ENCODE measurements at places on chromosomes 2 and 18. TPM values are rescaled to one million over a fixed set of nuclear protein-coding genes. Genes with fewer than 3 reads are reported as not detected.
A peak's percentile ranks its signal among the peaks of the same experiment; 100 is the strongest.

DNA sequence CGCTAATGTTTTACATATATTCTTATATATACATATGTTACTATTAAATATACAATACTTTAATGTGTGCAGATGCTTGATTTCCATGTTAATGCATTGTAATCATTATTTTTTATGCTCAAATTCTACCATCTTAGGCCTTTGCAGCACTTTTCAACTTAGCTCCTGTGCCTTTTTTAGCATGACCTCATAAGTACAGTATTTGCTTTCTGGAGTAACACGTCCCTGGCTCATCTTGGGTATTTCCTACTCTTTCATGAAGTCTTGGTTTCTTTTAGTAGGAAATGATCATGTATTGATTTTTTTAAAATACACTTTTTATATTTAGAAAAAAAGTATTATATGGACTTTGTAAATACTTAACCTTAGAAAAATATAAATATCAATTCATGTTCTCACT, 36.5 kb downstream of the CAB39 start:
- DNase-seq = no peak

DNA sequence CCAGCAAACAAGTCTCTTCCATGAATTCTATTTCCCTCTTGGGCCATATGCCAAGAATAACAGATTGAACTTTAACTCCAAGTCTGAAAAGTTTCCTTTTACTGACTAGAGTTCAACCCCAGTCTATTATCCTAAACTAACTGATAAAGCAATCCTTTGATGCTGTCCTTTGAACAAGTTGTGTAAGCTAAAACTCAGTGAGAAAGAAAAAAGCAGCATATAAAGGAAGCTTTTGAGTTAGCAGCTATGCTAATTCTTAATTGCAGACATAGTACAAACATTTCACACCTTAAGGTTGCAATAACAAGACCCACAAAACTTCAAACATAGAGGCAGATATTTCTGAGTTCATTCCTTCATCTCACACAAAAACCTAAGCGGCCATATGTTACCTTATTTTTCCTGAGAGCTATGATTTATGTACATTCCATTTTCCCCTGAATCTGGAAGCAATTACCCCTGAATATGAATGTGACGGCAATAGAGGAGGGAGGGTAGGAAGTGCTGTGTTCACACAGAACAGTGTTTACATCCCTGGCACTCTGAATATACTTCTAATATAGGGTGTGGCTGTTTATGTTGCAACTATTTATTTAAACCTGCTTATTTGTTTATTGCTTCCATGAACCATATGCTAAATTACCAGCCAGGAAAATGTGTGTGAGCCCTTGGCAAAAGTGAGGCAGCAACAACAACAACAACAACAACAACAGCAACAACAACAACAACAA, 180.6 kb downstream of the IRS1 start:
- peak; percentile 15 for DNase-seq

- no peak for DNase-seq
Measured at GRCh38 chr2:72131916-72132841, 15.5 kb downstream of the CYP26B1 start.

GRCh38 chr2:46416280-46416679, 63.1 kb upstream of the TMEM247 start:
- no peak for DNase-seq

- no peak for DNase-seq
Measured at GRCh38 chr2:17793296-17793695, 23.0 kb upstream of the MSGN1 start.

- DNase-seq = no peak
Measured at GRCh38 chr2:174336501-174337336, 2.0 kb downstream of the SP9 start.

GRCh38 chr2:28228434-28228995, 164.1 kb upstream of the FOSL2 start:
- no peak for DNase-seq

- DNase-seq = no peak
Measured at GRCh38 chr18:33755391-33755790, 177.4 kb downstream of the ASXL3 start.

GRCh38 chr2:167697948-167698347, 549.4 kb downstream of the STK39 start:
- DNase-seq = no peak

DNA sequence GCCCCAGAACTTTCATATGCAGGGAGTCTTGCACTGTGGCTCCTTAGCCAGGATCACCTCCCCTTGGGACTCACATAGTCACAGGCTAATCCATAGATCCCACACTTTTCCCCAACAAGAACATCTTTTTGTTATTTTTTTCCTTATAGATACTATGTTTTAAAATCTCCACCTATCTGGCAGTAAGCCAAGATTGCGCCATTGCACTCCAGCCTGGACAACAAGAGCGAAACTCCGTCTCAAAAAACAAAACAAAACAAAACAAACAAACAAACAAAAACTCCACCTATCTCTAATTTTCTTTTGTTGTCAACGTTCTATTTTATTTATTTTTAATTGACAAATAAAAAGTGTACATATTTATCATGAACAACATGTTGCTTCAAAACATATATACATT, 141.7 kb downstream of the PDE11A start:
- DNase-seq = no peak

DNA sequence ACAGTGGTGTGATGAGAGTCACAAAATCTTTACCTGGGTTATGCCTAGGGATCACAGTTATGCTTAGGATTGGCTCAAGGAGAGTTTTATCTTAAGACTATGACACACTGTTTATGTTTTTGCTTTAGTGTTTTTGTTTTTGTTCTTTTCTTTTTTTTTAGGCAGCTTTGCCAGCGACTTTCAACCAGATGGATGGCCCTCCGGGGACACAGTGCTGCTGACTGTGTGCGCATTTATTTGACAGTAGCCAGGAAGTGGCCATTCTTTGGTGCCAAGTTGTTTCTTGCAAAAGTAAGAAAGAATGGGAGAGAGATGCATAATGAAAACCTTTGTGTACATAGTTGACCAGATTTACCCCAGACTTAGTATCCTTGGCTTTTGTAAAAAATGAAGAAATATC, 15.1 kb upstream of the DYNC2LI1 start:
- DNase-seq = peak; percentile 51

- DNase-seq = no peak
Measured at GRCh38 chr2:104547221-104547620, 306.7 kb upstream of the POU3F3 start.

- no peak for DNase-seq
Measured at GRCh38 chr2:73891276-73891901, 1.4 kb upstream of the ACTG2 start.

DNA sequence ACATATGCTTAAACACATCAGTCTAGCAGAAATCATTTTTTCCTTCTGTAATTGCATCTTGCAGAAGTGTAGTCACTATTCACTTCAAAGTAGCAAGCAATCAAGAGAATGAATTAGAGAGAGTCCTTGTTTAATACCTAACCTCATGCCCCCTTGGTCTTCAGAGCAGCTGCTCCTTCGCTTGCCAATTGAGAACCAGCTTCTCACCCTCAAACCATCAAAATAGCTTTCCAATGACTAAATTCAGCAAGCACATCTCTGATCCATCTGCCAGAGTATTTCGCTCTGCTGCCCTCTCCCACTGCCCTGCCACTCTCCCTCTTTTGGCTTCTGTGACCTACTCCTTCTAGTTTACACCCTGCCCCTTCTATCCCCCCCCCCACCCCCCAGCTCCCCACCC, 120.7 kb upstream of the AGAP1 start:
- no peak for DNase-seq

GRCh38 chr18:70956554-70956953, 667.7 kb downstream of the SOCS6 start:
- DNase-seq = no peak

- DNase-seq = no peak
Measured at GRCh38 chr2:223786236-223786635, 51.1 kb downstream of the AP1S3 start.

DNA sequence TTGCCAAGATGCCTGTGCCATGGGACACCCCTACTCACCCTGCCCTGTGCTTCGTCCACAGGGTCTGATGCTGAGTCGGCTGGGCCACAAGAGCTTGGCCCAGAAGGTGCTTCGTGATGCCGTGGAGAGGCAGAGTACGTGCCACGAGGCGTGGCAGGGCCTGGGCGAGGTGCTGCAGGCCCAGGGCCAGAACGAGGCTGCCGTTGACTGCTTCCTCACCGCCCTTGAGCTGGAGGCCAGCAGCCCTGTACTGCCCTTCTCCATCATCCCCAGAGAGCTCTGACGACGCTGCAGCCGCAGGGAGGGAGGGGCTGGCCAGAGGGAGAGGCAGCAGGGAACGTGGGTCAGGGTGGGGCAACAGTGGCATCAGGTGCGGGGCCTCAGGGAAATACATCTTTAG, 81.5 kb downstream of the STPG4 start:
- DNase-seq = no peak

- DNase-seq = no peak
Measured at GRCh38 chr2:203470371-203470770, 64.7 kb downstream of the RAPH1 start.

DNA sequence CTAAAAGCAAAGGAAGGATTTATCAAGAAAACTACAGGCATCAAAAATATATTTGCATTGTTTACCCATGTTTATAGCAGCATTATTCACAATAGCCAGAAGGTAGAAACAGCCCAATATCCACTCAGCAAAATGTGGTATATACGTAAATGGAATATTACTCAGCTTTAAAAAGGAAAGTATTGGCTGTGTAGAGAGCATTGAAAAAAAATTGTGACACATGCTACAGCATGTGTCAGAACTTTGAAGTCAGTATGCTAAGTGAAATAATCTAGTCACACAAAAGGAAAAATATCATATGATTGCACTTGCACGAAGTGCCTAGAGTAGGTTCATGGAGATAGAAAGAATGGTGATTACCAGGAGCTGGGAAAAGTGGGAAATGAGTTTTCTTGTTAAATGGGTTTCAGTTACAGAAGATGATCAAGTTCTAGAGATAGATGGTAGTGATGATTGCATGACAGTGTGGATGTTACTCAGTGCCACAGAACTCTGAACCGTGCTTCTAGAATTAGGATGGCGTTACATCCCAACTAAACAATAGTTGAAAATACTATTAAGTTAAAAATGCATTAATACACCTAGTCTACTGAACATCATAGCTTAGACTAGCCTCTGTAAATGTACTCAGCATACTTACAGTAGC, 20.1 kb downstream of the ANKRD12 start:
- no peak for DNase-seq

GRCh38 chr2:18473241-18474181, 86.9 kb downstream of the RDH14 start:
- peak; percentile 17 for DNase-seq

- DNase-seq = peak; percentile 36
Measured at GRCh38 chr2:233761040-233761769, 1.1 kb downstream of the UGT1A1 start.

- DNase-seq = no peak
Measured at GRCh38 chr2:157922815-157923214, 46.7 kb upstream of the ACVR1 start.

DNA sequence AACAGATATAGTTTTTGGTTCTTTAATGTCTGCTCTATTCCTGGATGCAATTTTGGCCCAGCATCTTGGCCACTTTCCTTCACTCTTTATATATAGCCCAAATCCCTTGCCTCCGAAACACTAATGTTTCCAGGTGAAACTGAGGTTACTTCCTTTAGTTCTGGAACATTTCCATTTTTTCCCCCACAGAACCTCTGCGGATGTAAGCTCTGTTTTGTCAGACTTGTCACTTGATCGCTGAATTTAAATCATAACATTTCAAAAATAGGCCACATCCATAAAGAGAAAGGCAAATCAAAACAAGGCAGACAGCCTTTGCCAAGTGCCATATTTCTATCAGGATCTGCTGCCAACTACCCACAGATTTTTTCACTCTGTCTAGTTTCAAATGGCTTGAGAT, 115.1 kb downstream of the ANKRD44 start:
- DNase-seq = no peak

GRCh38 chr2:24359129-24360049, 947 bp downstream of the ITSN2 start:
- no peak for DNase-seq

GRCh38 chr2:100703213-100703612, 116.7 kb upstream of the NPAS2 start:
- DNase-seq = no peak

DNA sequence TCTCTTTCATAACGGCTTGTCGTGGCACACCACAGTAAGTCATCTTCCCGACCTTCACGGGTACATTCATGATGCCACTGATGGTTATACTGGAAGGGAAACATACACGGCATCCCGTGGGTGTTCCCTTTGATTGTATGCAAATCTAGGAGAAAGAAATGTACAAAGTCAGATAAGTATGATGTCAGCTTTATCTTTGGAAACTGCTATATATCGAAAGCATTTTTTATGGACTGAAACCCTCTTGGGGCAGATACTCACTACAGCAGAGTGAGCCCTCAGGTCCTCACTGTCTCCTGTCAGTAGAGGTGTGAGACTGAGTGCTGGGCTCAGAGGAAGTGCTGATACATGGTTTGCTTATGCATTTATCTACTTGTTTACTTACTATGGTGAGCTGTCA, 20.4 kb downstream of the PLA2R1 start:
- DNase-seq = no peak

- DNase-seq = no peak
Measured at GRCh38 chr2:235981631-235982030, 186.6 kb downstream of the GBX2 start.

GRCh38 chr18:13615432-13615861, 110.9 kb downstream of the FAM210A start:
- no peak for DNase-seq

- DNase-seq = no peak
Measured at GRCh38 chr2:223058952-223059716, 7.1 kb downstream of the KCNE4 start.

DNA sequence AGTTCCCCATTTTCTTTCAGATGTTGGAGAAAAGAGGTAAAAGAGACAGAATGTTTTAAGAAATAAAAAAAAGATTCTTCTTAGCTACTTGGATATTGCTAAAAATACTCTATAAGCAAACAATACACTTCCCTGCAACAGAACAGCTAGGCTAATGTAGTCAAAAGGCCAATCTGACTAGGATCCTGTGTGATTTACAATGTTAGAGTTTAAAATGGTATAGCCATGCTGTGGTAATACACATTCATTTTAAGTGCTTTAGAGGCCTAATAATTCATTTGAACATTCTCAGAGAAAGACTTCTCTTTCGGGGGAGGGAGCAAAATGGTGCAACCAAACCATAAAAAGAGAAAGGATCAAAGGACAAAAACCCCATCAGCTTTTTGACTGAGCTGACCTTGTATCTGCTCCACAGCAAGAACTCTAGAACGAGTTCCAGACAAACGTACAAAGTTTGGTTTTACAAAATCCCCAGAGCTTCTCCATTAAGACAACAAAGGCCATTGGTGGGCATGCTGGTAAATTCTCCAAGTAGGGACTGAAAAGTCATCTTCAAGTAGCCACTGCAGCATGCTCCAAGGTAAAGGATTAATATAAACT, 200.2 kb downstream of the STK39 start:
- no peak for DNase-seq

The CPLX4 gene
- total RNA-seq = not detected

The FAM237A gene
- not detected for total RNA-seq

The CCDC85A gene
- 0.14 TPM for total RNA-seq

The ASTL gene
- not detected for total RNA-seq

The SCYGR3 gene
- total RNA-seq = not detected

The RNF152 gene
- total RNA-seq = 4.8 TPM

The RAX gene
- not detected for total RNA-seq

The ZC3H6 gene
- total RNA-seq = 0.92 TPM

The FMNL2 gene
- 7.7 TPM for total RNA-seq

The THADA gene
- total RNA-seq = 13.5 TPM

The PIEZO2 gene
- total RNA-seq = 8.9 TPM

The KIAA2012 gene
- not detected for total RNA-seq

The DNAJC5G gene
- total RNA-seq = not detected

The FAM161A gene
- 1.3 TPM for total RNA-seq

The SPHKAP gene
- not detected for total RNA-seq
